ENCODE measurements at places on chromosomes 2 and 18.

- no peak for DNase-seq
Measured at GRCh38 chr2:234686088-234686890, 189.4 kb upstream of the ARL4C start.

- DNase-seq = no peak
Measured at GRCh38 chr2:162002623-162003235, 71.3 kb downstream of the DPP4 start.

DNA sequence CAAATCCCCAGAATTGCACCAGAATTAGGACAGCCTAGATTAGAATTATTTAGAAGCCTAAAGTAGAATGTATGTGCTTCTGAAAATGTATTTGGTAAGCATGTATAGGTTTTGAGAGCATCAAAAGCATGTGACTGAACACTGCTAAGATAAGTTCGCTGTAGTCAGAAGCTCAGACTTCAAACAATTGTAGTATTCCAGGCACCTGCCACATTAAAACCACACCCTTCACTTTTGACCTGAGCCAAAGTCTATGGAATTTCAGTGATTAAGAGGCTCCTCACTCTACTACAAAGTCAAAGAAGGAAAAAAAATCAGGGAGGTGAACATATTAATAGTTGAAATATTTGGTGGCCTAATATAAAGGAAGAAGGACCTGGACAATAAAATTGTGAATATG lies 8.2 kb downstream of the KCNJ3 start:
- DNase-seq = no peak

DNA sequence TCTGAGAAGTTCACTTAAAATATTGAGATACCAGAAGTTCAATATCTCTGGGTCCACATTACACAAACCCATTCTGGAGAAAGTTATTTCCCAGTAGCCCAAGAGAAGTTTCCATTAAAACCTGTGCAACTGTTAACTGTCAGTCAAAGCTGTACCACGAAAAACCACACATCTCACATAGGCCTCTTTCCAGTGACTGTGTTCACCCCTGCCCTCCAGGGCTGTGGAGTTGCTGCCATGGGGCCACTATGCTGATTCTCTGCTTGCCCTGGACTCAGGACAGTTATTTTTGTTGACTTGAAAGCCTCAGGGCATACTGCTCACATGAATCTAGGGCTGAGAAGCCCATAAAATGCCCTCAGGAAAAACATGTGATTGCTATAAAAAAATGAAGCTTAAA lies 153.8 kb downstream of the PIEZO2 start:
- no peak for DNase-seq

GRCh38 chr2:136206613-136207012 lies 88.7 kb upstream of the CXCR4 start:
- DNase-seq = no peak

- DNase-seq = no peak
Measured at GRCh38 chr2:221235941-221236340, 336.2 kb downstream of the EPHA4 start.

GRCh38 chr2:152304836-152305235 lies 30.1 kb upstream of the FMNL2 start:
- DNase-seq = no peak

GRCh38 chr18:23069481-23069880 lies 65.8 kb upstream of the CABLES1 start:
- no peak for DNase-seq

GRCh38 chr2:201949181-201949926 lies 84.3 kb upstream of the FZD7 start:
- no peak for DNase-seq

DNA sequence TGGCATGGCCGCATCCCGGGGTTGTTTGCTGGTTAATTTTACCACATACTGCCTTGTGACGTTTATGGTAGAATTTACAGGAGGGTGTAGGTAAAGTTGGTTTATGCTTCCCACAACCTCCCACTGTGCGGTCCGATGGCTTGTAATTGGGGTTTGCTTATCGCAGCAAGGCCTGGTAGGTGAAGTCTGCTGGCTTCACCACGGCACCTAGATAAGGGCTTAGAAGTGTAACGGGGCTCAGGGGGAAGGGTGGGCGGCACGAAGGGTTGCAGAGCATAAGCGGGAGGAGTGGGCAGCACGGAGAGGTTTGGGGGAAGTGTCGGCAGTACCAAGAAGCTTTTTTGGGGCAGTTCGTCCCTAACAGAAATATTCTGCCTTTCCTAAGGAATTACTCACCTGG lies 39.0 kb upstream of the TMEM131 start:
- no peak for DNase-seq

DNA sequence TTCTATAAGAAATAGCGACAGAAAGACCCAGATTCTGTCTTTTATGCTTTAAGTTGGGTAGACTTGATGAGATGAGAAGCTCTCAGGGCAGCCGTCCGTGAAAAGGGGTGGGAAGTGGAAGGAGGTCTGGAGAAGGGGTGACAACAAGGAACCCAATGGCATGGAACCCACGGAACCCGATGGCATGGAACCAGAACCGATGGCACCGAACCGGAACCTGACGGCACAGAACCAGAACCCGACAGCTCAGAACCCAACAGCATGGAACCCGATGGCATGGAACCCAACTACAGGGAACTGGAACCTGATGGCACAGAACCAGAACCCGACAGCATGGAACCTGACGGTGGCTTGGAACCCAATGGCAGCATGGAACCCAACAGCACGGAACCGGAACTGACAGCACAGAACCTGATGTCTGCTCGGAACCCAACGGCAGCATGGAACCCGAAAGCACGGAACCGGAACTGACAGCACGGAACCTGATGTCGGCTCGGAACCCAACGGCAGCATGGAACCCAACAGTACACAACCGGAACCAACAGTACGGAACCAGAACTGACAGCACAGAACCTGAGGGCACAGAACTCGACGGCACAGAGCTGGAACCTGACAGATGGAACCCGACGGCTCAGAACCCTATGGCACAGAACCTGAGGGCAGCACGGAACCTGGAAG lies 155.2 kb downstream of the TMEM18 start:
- no peak for DNase-seq

DNA sequence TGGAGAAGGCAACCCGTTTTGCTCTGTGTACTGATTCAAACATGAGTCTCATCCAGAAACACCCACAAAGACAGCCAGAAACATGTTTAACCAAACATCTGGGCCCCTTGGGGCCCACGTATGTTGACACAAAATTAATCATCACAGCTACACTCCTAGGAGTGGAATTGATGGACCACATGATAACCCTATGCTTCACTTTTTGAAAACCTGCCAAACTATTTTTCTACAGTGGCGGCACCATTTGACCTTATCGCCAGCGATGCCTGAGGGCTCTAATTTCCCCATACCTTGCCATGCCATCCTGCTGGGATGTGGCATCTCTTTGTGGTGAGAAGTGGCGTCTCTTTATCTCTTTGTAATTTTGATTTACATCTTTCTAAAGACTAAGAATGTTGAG lies 38.5 kb downstream of the PSMG2 start:
- DNase-seq = no peak

GRCh38 chr2:8850845-8851487 lies 13.6 kb upstream of the KIDINS220 start:
- no peak for DNase-seq

GRCh38 chr2:198328454-198328853 lies 524.1 kb downstream of the PLCL1 start:
- no peak for DNase-seq

DNA sequence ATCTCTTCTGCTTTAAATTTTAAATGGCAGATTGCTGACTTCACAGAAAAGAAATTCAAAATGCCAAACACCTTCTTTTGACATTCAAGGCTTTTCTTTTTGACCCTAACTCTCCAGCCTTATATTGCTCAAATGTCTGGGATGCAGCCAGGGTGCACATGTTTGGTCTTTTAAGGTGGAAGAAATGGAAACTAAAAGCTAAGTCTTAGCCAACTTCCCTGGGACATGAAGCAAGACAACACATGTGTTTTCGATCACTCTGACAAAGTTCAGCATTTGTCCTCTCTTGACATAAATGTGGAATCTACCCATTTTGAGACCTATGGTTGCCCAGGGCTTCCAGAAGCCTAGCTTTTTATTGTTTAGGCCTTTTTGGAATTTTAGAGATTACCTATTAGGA lies 161.6 kb downstream of the RDH14 start:
- no peak for DNase-seq

DNA sequence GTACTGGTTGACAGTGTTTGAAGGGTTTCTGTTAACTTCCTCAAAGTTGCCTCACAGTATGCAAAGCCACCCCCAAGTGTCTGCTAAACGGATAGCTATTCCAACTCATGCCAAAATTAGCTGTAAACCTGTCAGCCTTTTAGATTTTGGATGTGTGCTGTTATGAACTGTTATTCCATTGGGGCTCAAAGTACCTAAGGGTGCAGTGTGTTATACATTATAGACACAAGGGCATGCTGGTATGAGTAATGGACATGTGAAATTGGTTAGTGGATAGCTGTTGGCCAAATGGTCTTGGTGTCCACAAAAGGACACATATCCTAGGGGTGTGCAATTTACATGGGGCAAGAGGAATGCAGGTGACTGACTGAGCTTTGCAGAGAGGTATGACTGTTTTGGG lies 33.7 kb upstream of the CCBE1 start:
- DNase-seq = no peak

DNA sequence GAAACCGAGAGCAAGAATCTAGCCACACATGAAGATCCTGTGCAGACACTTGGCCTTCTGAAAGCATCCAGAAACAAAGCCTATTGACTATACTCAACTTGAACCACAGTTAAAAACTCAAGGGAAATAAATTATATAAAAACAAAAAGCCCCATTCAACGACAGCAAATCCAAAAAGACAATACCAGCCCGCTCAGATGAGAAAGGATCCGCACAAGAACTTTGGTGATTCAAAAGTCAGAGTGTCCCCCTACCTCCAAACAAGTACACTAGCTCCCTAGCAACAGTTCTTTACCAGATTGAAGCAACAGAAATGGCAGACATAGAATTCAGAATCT lies 163.2 kb downstream of the WDPCP start:
- no peak for DNase-seq
